ENCODE measurements at places on chromosomes 2 and 18.

- peak; percentile 11 for DNase-seq
Observed at GRCh38 chr18:74836296-74837139, 238.8 kb downstream of the ZNF407 start.

GRCh38 chr2:216606551-216607276 is 26.5 kb upstream of the IGFBP2 start:
- peak; percentile 65 for DNase-seq

DNA sequence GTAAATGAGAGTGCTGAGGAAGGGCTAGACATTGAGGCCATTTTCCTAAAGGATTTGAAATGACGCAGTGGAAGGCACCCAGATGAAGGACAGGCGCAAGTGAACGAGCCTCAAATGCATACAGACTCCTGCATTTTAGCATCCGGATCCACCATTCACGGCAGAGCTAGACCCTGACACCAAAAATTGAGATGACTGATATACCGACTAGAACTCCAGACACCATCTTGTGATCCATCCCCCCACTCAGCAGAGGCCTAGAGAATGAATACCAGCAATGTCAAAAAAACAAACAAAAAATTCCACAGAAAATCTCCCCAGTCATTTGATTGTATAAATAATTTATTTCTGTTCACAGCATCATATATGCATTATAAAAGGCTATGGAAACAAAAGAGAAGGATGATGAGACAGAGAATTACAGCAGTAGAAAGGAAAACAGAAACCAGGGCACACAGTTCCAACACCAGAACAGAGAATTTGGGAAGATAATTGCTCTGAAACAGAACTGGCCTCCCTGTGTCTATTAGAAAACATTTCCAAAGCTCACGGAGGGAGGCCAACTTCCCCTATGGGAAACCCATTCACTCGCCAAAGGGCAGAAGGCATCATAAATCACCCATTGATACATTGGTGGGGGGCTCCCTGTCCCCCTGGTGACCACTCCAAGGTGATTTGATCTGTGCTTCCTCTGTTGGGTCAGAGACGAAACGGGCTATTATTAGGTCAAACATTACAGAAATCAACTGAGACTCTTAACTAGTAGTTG is 4.0 kb downstream of the ARL4C start:
- no peak for DNase-seq

DNA sequence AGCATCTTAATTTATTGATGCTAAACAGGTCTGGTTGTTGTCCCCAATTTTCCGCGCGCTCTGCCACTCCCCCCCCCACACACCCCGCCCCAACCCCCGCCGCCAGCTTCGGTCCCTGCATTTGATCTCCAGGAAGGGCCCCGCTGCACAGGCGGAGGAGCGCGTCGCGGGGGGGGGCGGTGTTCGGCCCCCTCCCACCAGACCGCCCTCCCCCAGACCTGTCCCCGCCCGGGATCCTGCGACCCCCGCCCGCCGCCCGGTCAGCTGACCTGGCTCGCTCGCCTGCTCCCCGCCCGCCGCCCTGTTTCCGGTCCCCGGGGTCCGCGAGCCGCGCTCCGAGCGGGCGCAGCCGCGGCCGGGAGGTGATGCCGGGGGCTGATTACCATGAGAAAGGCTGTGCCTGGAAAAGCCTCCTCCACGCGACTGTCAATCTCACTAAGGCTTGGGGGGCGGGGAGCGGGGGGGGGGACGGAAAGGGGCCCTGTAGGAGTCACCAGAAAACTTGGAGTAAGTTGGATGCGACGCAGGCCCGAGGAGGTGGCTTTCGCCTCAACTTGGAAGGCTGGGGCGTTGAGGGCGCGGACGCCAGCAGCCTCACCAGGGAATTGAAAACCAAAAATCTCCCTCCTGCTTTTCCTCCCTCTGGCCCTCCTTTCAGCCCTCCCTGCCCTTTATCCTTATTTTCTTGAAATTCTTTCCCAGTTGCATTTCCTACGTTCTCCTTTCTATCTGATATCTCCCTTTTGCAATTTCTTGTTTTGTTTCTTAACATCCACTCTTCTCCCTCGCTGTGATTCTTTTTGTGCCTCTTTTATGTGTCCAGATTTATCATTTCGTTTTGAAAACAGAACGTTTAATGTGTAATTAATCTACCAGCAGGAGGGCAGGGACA is 4.4 kb upstream of the ZEB2 start:
- DNase-seq = peak; percentile 69

- DNase-seq = no peak
Observed at GRCh38 chr18:74190086-74190485, 41.8 kb downstream of the TIMM21 start.

GRCh38 chr2:236998236-236998635 is 87.5 kb upstream of the COPS8 start:
- DNase-seq = no peak

- peak; percentile 33 for DNase-seq
Observed at GRCh38 chr2:191611614-191612013, 66.3 kb upstream of the NABP1 start.

- DNase-seq = no peak
Observed at GRCh38 chr2:196309691-196310090, 138.3 kb upstream of the STK17B start.

DNA sequence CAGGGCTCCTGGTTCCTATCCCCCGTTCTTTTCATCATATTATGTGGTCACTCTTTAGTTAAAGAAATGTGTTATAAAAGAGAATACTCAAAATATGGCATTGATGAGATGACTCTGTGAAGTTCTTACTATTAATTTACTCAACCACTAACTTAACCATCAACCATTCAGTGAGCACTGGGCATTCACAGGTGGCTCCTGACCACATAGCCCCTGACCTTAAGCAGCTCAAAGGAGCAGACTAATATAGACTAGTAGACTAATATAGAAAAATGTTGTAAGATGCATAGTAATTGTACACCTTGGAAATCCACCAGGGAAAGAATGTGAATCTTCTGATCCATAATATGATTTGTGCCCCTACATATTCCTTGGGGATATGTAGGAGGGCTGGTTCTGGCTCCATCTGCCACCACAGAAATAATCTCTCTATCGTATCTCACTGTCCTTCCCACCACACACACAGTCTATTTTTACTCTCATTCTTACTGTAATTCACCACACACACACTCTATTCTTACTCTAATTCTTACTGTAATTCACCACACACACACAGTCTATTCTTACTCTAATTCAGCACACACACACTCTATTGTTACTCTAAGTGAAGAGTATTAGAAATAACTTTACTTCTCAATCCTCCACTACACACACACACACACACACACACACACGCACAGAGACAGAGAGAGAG is 188.9 kb upstream of the ITGA4 start:
- DNase-seq = no peak

DNA sequence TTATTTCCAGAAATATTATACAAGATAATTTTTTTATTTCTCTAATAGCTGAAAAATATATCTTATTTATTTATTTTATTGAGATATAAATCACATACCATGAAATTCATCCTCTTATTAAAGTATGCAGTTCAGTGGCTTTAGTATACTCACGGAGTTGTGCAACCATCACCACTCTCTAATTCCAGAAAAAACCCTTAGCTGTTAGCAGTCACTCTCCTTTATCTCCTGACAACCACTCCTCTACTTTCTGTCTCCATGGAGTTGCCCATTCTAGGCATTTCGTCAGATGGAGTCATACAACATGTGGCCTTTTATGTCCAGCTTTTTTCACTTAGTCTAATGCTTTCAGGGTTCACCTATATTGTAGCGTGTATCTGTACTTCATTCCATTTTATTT is 66.5 kb downstream of the TCF7L1 start:
- DNase-seq = peak; percentile 86

- no peak for DNase-seq
Observed at GRCh38 chr2:29367986-29368658, 252.9 kb downstream of the CLIP4 start.

- no peak for DNase-seq
Observed at GRCh38 chr2:74198023-74198460, 373 bp upstream of the MTHFD2 start.

- no peak for DNase-seq
Observed at GRCh38 chr2:143068509-143068908, 60.7 kb upstream of the ARHGAP15 start.

GRCh38 chr2:12253167-12253778 is 463.5 kb upstream of the TRIB2 start:
- DNase-seq = no peak

DNA sequence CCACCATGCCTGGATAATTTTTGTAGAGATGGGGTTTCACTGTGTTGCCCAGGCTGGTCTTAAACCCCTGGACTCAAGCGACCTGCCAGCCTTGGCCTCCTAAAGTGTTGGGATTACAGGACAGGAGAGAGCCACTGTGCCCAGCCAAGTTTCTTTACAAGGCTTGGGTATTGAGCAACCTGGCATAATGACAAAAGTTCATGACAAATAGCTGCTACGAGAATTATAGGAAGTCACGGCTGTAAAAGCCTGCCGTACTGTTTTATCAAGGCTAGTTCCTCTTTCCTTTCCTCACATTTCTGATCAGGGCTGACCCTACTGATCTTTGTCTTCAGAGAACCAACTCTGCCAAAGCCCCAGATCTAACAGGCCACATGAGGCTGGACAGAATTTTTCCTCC is 490.4 kb upstream of the SPRED2 start:
- DNase-seq = peak; percentile 14

DNA sequence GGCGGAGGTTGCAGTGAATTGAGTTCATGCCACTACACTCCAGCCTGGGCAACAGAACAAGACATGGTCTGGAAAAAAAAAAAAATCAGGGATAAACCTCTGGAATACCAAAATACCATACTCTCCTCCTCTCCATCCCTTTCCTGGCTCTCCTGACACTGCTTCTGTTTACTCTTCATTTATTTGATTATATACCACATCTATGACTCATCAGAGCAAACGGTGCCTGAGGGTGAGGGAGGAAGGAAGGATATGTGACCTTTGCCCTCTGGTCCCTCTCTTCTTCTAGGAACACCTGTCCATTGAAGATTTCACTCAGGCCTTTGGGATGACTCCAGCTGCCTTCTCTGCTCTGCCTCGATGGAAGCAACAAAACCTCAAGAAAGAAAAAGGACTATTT is 30.0 kb downstream of the VIL1 start:
- DNase-seq = no peak

DNA sequence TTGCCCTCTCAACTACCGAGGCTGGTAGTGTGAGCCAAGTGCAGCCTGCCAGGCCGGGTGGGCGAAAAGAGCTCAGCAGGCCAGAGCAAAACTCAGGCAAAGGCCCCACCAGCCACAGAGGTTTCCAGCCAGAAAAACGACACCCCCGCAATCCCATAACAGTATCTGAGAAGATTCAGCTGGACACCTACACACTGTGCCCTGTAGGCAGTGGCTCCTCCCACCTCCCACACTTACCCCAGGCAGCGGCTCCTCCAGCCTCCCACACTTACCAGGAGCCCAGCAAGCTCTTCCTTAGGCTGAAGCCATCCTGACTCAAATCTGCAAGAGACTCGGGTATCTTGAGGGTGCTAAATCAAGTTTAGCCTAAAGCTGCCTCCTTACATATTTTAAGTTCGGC is 15.6 kb upstream of the TMEM18 start:
- DNase-seq = no peak

GRCh38 chr2:178455947-178456346 is 4.8 kb downstream of the PJVK start:
- no peak for DNase-seq

- peak; percentile 46 for DNase-seq
Observed at GRCh38 chr2:64454386-64455332, 697 bp downstream of the LGALSL start.

GRCh38 chr2:38598991-38599295 is 3.8 kb downstream of the HNRNPLL start:
- DNase-seq = no peak

- no peak for DNase-seq
Observed at GRCh38 chr18:4831791-4832375, 365.2 kb downstream of the AKAIN1 start.

GRCh38 chr18:55588111-55588869 is at the start of gene TCF4:
TSS of gene TCF4 (minus strand) at chr18:55588192. CDS start at chr18:55587116, 1,076 bp downstream.
- DNase-seq = peak; percentile 73

DNA sequence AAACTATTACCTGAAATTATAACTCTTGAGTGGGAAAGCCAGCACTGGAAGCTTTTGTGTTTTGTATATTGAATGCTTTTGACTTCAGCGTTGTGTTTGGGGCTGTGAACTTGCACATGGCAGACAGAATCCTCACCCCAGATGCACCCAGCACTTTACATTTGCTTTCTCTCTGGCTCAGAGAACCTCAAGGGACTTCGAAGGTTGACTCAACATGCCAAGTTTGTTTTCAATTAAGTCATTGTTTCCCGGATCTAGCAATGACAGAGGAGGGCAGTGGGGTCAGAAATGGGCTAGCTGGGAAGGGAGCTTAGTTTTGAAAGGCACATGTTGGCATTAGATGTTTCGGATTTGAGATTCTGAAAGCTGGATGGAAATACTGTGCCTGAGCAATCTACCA is 22.4 kb downstream of the TET3 start:
- no peak for DNase-seq

GRCh38 chr18:10757946-10758345 is 232.1 kb downstream of the NAPG start:
- DNase-seq = no peak

DNA sequence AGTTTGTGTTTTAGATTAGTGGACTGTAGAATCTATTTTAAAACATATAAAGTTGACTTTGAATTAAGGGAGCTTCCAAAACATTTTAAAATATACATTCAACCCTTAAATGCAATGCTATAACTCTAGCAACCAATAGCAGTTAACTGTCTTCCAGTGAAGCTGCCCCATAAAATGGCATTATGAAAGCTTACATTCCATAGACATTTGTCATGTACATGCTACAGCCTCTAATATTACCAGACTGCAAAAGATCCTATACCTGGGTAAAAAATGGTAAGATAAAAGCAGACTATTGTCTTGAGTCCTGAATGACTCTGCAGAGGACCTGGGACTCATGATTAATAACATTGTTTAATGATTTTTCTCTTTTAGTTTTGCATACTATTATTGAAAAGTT is 489.4 kb downstream of the LRP1B start:
- DNase-seq = peak; percentile 53

DNA sequence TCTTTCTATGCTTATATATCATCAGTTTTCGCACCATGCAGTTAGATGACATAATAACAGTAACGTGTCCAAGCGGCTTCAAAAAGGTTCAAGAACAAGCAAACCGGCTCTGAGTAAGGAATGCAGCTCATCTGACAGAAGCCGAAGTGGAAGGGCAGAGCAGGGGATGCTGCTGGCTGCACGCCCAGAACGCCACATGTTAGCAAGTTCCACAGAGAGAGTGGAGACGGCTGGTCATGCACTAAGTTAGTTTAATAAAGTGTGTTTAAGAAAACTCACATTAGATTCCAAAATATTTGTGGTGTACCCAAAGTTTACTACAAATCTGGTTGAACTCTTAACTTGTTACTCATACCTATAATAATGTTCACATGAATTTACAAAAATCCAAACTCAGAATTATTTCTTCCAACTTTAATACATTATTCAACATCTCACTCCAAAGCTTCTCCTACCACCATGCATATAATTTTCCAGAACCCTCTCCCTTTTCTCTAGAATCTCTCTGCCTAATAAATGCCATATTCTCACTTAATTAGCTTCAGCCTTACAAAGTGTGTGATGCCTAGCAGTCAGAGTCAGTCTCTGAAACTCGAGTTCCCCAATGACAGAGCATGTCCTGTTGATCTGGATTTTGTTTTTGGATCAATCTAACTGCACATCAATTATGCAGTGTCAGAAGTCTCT is 170.0 kb downstream of the DNAH7 start:
- DNase-seq = peak; percentile 98

- no peak for DNase-seq
Observed at GRCh38 chr2:25215232-25215631, 46.9 kb upstream of the POMC start.

Data from umbilical cord (tissue), 2 donors.